Stimulated activated CD4-positive, alpha-beta T cell treated with anti-CD3 and anti-CD28 coated beads, TNF-alpha, amount 100 ng/mL, for 4 hours (primary cell): ENCODE measurements at places on chromosomes 7 and 10.
A peak's percentile ranks its signal among the peaks of the same experiment; 100 is the strongest.

- no peak for DNase-seq
Measured at GRCh38 chr7:47451851-47452205, 130.1 kb downstream of the TNS3 start.

GRCh38 chr10:99766302-99766681 lies 16.1 kb upstream of the ABCC2 start:
- no peak for DNase-seq

DNA sequence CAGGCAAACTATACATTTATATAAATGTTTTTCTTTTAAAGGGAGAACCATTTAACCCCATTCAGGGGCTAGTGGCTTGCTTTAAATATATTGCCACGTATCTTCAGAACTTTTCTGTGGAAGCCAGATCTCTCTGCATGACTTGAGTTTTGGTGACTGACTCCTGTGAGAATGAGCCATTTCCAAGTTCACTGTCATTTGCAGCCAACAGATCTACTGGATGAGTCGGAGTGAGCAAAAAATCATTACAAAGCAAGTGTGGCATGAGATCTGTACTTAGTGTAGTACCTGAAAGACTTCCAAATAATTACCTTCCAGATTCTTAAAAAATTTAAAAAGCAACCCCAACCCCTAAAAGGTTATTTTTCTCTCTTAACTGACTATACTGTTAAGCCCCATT lies 45.6 kb downstream of the PDSS1 start:
- no peak for DNase-seq

GRCh38 chr10:33093362-33093761 lies 135.3 kb upstream of the ITGB1 start:
- no peak for DNase-seq

DNA sequence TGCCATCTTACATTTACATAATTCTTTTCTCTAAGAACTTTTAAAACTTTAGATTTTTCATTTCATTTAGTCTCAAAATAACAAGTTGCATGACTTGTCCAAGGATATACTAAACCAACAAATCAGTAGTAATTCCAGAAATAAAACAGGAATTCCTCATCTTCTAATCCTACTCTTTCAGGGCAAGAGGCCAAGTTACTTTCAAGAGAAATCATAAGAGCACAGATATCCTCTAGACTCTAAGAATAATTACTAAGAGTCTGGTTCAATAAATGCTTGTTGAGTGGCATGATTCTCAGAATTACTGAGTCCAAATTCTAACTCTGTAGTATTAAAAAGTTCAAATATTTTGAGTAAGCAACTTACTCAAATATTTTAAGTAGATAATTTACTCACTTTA lies 12.9 kb downstream of the PDZD8 start:
- DNase-seq: no peak

GRCh38 chr10:68146133-68146532 lies 36.8 kb downstream of the MYPN start:
- DNase-seq: no peak

DNA sequence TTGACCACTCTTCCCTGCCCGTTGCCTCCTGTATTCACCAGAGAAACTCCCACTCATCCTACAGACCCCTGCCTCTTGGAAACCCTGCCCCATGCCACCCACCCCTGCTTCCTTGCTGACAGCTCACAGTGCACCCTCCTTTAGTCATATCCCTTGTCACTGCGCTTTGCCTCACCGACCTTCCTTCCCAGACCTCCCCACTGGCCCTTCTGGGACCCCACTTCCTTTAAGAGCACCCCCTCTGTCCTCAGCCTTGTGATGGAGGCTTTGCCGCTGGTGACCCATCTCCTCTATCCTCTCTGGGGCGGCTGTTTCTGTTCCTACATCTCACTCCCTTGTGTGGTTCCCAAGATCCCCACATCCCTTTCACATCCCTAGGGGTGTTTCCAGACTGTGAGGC lies 92.8 kb upstream of the ZMIZ1 start:
- DNase-seq: no peak

GRCh38 chr10:71641986-71642385 lies 77.6 kb downstream of the C10orf105 start:
- no peak for DNase-seq

DNA sequence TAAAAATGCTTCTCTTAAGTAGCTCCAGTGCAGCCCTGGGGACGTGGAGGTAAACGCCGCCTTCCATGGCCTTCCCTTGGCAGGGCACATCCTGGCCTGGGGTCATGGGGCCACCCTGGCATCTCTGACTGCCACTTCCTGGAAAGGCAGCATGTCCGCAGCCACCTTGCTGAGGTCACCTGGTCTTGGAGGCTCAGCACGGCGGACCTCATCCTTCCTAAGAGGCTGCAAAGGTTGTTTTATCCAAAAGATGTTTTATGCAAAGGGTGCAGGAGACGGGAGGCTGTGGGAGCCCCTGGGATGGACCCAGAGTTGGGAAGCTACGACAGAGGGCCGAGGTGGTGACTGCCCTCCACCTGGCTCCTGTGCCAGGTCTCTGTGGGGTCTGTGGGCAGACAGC lies 106.0 kb downstream of the TCERG1L start:
- DNase-seq: no peak

- DNase-seq: no peak
Measured at GRCh38 chr10:49571388-49571787, 32.5 kb upstream of the ERCC6 start.

DNA sequence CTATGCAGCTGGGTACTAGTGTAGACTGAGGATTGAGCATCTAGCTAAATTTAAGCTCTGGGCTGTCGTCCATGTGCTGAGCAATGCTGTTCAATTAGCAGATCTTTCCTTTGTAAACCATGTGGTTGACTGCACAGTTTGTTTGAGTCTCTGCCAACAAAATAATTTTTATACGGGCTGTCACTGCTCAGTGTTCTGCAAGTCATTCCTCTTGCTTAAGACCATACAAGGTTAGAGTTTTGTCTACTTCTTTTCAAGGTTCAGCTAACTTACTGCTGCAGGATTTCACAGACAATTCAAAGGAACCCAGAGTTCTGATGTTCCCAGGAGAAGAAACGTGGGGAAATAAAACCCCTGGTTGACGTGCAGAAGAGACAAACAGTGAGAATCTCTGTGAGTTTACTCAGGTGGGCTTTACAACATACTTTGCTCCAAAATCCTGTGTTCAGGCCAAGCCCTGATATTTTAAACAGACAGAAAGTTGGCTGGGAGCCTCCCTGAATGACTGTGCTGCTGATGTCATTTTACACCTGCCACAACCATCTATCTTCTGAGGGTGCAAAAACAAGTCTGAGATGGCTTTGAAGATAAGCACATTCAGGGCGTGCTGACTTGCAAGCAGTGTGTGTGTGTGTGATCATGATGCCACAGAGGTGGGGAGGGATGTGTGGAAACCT lies 177.1 kb upstream of the SVIL start:
- no peak for DNase-seq

GRCh38 chr10:126294451-126294850 lies 93.8 kb downstream of the ADAM12 start:
- DNase-seq: no peak

DNA sequence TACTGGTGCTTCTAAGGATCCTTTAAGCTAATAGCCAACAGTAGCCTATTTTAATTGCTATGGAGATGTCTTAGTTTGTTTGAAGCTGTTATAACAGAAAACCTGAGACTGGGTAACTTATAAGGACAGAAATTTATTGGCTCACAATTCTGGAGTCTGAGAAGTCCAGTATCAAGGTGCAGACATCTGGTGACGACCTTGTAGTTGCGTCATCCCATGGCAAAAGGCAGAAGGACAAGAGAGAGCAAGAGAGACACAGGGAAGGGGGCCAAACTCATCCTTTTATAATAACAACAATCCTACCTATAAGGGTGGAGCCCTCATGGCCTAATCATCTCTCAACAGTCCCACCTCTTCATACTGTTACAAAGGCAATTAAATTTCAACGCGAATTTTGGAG lies 39.1 kb downstream of the NRCAM start:
- no peak for DNase-seq

DNA sequence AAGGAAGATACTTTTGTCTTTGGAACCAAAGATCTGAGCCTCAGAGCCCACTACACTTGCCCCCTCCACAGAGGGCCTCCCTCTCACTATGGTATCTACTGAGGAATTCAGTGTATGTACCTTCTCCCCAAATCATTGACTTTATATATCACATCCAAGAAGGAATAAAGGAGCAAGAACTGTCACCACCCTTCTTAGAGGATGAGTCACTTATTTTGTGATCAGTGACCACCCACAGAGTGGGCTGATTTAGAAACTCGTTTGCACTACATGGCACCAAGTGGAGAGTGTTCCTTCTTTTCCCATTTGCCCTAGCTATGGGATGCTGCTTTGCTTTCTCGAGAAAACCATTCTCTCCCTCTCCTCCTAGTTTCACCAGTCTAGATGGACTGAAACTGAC lies 5.7 kb downstream of the TMEM243 start:
- no peak for DNase-seq

DNA sequence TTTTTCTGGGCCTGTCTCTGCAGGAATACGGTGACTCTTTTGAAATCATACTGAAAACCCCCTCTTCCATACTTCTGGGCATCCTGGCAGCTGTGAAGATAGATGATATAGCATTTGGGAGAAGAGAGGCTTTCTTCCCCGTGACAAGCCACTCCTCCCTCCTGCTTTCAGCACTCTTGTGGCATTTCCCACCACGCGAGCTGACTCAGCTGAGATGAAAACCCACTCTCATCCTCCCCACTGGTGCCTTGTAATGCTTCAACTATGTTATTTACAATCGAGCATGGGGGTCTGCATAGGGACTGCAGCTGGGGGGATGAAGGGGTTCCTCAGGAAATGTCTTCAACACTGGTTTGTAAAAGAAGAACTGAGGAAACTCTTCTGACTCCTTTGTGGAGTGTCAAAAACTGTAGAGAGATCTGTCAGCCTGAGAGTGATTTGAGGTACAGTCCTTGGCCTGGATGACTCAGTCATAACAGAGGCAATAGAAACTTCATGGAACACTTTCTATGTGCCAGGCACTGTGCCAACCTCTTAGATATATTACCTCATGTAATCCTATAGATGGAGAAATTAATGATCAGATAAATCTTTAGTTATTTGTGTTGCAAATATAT lies 1.7 kb upstream of the TBATA start:
- no peak for DNase-seq

GRCh38 chr10:103581499-103581898 lies 88.0 kb downstream of the NEURL1 start:
- DNase-seq: no peak

- peak; percentile 29 for DNase-seq
Measured at GRCh38 chr10:132363921-132364593, 32.1 kb downstream of the LRRC27 start.

DNA sequence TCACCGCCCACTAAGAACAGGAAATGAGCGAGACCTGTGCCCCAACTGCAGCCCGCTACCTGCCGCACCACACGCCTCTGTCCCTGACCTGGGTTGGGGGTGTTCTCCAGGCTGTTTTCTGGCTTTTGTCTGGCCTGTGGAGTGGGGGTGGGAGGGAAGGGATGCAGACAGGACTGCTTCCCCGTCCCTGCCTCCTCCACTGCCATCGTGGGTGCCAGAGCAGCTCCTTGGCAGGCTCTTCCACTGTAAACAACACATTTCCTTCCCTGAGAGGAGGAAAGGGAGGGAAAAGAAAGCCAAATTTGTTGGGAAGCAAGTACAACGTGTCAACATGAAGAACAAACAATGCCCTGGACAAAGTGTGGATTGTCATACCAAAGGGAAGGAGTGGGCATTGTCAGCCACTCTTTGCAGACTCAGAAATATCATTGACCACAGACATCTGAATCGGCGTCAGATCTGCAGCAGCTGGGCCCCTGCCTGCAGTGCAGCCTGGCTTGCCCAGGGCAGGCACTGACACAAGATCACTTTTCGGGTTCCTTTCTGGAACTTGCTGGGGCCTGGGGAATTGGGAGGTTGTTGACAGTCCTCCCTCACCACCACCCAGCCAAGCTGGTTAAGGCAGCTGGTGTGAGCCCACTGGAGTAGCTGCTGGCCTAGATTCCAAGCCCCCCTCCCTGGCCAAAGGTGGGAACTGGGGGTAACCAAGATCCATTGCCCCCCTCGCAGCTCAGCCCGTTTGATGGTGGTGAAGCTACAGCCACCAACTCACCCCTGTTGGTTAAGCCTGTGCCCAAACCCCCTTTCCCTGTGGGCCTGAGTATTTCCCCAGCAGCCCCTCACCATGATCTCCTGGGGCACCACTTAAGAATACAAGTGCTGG lies 22.6 kb upstream of the TRIM8 start:
- DNase-seq: no peak

- no peak for DNase-seq
Measured at GRCh38 chr7:93921607-93922566, at the start of gene GNG11. GNG11 (plus strand) TSS chr7:93921735; CDS start chr7:93922138, 403 bp downstream.

- DNase-seq: no peak
Measured at GRCh38 chr10:11776080-11776479, 33.9 kb downstream of the ECHDC3 start.

GRCh38 chr10:48940372-48940771 lies 732 bp upstream of the LRRC18 start:
- DNase-seq: no peak

GRCh38 chr7:122166740-122167139 lies 22.7 kb upstream of the AASS start:
- no peak for DNase-seq

DNA sequence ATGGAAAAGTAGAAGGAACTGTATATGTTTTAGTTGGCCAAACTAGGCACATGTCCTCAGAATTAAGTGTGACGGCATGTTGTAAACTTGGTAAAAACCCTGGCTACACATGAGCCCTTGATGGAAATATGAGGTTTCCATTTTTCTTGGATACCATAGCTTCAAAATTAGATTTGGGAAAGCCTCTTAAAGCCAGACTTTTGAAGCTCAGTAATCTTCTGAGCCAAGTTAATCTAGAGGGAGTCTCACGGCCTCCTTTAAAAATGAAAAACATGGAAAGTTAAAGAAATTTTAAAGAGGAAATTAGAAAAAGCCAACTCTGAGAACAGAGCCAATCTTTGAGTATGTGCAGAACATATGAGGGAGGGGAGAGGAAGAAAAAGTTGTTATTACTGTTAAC lies 376.0 kb downstream of the CTNNA3 start:
- no peak for DNase-seq

- no peak for DNase-seq
Measured at GRCh38 chr7:143296686-143297085, 8.5 kb downstream of the CASP2 start.

DNA sequence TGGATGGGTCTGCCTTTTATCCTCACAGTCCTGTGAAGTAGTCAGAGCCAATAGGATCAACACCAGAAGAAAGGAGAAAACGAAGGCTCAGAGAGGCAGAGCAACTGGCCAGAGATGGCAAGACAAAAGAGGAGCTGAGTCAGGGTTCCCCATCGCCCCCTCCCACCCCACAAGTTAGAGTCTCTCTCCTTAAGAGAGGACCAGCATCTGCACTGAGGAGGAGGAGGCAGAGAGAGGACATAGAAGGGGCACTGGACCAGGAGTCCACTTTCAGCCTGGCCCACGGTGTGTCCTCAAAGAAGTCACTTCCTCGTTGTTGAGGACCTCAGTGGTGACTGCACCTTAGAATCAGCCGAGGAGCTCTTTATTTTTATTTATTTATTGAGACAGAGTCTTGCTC lies 11.6 kb downstream of the SPOCK2 start:
- no peak for DNase-seq

GRCh38 chr7:44061645-44062179 lies 3.7 kb downstream of the PGAM2 start:
- no peak for DNase-seq

GRCh38 chr7:129574487-129574886 lies 37.0 kb upstream of the NRF1 start:
- no peak for DNase-seq
